Cardiac muscle cell (in vitro differentiated cells and primary cell): ENCODE measurements at places on chromosomes 13 and 19. TPM values are rescaled to one million over a fixed set of nuclear protein-coding genes. Genes with fewer than 3 reads are reported as not detected.

The FPR2 gene
- not detected in 2 replicates for total RNA-seq

DNA sequence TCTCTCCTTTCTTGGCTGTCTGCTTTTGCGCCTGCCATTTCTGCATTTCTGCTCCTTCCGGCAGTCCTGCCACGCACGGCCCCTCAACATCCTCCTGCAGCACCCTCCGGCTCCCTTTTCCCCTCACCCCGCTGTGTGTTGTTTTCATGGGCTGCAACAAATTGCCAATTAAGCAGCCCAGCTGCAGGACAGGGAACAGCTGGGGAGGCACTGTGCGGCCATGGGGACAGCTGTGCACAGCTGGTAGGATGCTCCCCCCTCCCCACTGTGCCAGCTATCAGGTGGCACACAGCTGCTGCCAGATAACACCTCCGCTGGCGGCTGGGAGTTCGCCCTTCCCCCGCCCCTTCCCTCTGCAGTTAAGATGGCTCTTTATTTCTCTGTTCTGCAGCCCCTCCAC, 25.4 kb downstream of the LYL1 start:
- DNase-seq: no peak
- H3K27ac ChIP-seq: no peak overlapping the region
- no peaks in the 10 kb centered on the region for H3K36me3 ChIP-seq
- H3K4me1 ChIP-seq: peaks cover 5% of the 10 kb centered on the region
- H3K4me3 ChIP-seq: no peak overlapping the region

DNA sequence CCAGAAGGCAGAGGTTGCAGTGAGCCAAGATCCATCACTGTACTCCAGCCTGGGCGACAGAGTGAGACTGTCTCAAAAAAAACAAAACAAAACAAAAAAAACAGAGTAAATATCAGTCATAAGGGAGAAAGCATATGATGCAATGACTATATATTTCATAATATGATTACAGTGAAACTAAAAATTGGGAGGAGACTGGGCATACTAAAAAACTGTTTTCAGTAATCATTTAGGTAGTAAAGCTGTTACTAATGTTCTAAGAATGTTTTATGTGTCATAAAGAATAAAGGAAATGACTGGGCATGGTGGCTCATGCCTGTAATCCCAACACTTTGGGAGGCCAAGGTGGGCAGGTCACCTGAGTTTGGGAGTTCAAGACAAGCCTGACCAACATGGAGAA, 15.9 kb downstream of the ZNF573 start:
- H3K27ac ChIP-seq: no peak overlapping the region
- peaks cover 3% of the 10 kb centered on the region for H3K36me3 ChIP-seq
- H3K4me1 ChIP-seq: no peaks in the 10 kb centered on the region
- DNase-seq: peak; percentile 9
- H3K4me3 ChIP-seq: no peak overlapping the region

GRCh38 chr19:39362682-39363657, 20.7 kb downstream of the SAMD4B start:
- no peak overlapping the region for H3K27ac ChIP-seq
- H3K27me3 ChIP-seq: no peaks in the 10 kb centered on the region
- peaks cover 33% of the 10 kb centered on the region for H3K36me3 ChIP-seq
- H3K4me1 ChIP-seq: no peaks in the 10 kb centered on the region
- no peak for DNase-seq

GRCh38 chr13:36431204-36432105, 840 bp upstream of the CCNA1 start:
- DNase-seq: no peak
- H3K4me1 ChIP-seq: no peaks in the 10 kb centered on the region
- H3K4me3 ChIP-seq: peak overlapping the region; percentile 44
- H3K27ac ChIP-seq: no peak overlapping the region
